ENCODE measurements at places on chromosomes 11 and 22.

DNA sequence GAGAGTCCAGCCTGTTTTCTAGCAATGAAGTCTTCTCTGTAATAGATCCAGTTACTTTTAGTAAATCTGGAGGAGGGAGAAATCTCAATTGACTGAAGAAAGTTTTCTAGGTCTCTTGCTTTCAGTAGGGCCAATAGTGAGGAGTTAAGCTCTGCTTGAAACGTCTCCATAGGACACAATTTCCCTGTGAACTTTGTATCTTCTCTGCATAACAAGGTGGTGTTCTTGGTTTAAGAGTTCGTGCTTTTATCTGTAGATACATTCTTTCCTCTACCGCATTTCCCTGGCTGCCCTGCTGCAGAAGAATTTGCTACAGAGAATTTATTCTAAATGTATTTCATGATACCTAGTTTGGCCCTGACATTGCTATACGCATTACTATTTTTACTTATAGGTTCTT is 183.1 kb downstream of the ARHGAP42 start:
- DNase-seq = no peak

DNA sequence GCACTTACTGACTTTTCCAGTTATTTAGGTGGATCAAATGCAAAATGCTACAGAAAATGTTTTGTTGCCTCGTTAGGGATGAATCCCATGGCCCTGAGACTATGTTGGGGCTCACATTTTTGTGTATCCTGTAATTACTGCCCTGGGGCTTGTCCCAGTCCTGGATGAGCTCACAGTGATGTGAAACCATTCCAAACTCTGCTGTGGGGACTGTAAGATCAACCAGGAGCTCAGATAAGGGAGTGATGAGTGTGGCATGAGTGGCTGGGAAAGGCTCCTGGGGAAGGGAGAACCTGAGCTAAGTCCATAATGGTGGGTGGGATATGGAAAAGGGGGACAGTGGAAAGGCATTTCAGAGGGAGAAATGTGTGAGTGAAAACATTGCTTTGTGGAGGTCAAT is 54.0 kb downstream of the SLC5A1 start:
- DNase-seq = no peak

DNA sequence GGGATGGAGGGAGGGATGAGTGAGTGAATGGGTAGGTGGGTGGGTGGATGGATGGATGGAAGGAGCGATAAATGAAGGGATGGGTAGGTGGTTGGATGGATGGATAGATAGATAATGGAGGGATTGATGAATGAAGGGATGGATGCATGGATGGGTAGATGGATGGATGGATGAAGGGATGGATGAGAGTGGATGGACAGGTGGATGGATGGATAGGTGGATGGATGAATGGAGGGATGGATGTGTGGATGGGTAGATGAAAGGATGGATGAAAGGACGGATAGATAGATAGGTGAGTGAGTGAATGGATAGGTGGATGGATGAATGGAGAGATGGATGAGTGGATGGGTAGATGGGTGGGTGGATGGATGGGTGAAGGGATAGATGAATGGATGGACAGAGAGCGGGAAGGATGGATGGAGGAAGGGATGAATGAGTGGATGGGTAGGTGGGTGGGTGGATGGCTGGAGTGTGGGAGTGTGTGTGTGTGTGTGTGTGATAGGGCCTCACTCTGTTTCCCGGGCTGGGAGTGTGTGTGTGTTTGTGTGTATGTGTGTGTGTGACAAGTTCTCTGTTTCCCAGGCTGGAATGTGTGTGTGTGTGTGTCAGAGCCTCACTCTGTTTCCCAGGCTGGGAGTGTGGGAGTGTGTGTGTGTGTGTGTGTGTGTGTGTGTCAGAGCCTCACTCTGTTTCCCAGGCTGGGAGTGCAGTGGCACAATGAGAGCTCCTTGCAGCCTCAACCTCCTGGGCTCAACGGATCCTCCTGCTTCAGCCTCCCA is 2.1 kb upstream of the PRR33 start:
- DNase-seq = no peak

DNA sequence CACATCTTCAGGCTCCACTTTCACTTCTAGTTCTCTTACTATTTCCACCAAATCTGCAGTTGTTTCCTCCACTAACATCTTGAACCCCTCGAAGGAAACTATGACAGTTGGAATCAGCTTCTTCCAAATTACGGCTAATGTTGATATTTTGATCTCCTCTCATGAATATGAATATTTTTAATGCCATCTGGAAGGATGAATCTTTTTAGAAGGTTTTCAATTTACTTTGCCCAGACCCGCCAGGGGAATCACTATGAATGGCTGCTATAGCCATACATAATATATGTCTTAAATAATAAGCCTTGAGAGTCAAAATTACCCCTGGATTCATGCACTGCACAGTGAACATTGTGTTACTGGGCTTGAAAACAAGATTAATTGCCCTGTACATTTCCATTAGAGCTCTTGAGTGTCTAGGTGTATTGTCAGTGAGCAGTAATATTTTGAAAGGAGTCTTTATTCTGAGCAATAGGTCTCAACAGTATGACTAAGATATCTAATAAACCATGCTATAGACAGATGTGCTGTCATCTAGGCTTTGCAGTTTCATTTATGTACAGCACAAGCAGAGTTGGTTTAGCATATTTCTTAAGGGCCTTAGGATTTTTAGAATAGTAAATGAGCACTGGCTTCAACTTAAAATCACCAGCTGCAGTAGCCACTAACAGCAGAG is 48.3 kb upstream of the LRRC55 start:
- no peak for DNase-seq
